ENCODE measurements at places on chromosomes 4 and X.

- no peak for DNase-seq
Observed at GRCh38 chr4:103853627-103854026, 133.8 kb upstream of the TACR3 start.

GRCh38 chr4:7485096-7485495 lies 50.4 kb upstream of the PSAPL1 start:
- DNase-seq: no peak

DNA sequence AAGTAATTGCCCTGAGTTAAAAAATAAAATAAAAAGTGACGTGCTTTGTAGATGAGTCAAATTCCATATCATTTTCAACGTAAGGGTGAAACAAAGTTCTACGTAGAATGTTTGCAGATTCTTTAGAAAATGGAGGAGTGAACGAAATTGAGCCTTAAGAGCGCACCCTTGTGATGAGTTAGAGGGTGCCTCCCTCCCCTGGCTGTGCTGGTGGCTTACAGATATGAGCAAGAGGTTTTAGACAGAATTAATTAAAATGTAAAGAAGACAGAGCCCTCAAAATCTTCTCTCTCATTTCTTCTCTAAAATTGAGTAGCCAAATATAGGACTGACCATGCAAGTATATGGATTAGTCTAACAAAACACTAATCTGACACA lies 30.2 kb upstream of the LGI2 start:
- DNase-seq: no peak

DNA sequence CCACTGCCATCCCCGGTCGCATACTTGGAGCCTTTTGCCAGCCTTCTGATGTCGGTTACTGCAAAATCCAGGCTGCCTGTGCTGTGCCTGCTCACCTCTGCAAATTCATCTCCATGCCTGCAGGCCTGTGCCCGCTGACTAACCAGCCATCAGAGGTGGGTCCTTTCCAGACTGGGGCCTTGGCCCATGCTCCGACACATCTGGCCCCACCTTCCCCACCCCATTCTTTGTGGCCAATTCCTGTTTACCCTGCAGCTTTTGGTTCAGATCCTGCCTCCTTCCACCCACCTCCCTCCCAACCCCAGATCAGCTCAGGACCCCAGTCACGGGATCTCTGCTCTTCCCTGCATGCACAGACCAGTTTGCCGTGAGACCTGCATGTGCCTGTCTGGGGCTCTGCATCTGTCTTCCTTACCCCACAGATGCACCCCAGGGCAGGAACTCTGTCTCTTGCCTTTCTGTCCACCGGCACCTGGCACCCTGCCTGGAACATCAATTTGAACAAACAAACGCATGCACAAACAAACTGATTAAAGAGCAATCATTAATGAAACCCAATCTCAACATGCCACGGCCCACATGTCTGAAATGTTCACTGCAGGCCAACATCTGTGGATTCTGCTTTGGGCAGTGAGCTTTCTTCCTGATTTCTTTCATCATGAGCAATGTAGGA lies 112.8 kb upstream of the PSAPL1 start:
- no peak for DNase-seq

DNA sequence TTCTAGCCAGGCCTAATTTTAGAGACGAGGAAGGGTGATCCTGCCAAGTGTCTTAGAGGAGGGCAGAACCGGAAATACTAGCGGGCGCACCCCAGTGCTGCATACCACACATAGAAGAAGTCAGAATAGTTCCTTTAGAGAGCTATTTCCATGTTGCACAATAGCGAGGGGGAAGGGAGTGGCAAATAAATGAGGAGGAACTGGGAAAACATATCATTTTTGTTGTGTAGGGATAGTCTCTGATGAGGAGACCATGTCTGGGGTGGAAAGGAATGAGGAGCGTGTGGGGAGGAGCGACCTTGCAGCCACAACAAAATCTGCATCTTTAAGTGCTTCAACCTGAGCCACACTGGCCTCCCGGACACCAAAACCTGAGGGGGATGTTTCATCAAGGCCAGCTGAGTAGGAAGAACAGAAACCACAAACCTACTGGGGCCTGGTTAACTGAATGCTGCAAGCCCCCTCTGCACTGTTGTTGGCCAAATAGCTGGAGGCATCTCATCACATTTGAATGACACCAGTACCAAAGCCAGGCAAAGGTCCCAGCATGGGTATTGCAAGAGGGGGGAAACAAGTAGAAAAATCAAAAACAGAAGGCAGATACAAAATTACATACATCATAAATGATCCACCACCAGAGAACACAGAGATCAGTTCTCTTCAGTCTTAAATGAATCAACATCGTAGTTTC lies 26.7 kb upstream of the C1QTNF7 start:
- no peak for DNase-seq

DNA sequence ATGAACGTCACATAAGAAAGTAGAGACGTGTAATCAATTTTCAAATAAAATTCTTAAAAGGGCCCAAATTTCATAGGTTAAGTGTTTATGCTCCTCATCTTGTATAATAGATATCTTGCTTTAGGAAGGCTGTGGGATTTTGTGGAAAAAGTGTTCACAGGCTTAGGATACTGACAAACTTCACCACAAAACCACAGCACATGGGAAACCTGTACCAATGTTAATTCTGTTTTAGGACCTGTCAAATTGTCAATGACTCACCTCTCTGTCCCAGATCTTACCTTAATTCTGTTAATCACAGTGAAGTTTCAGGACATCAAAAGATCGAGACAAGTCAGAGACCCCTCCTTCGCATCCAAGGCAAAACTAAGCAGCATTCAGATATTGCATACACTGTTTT lies 24.2 kb downstream of the FGFBP1 start:
- DNase-seq: no peak

GRCh38 chr4:81757691-81758090 lies 286.0 kb upstream of the RASGEF1B start:
- no peak for DNase-seq

- DNase-seq: no peak
Observed at GRCh38 chrX:47200385-47201150, 6.9 kb downstream of the UBA1 start.

GRCh38 chrX:108025954-108026600 lies 18.8 kb upstream of the VSIG1 start:
- DNase-seq: no peak

- DNase-seq: no peak
Observed at GRCh38 chrX:36581030-36581429, 427.1 kb upstream of the FAM47C start.

DNA sequence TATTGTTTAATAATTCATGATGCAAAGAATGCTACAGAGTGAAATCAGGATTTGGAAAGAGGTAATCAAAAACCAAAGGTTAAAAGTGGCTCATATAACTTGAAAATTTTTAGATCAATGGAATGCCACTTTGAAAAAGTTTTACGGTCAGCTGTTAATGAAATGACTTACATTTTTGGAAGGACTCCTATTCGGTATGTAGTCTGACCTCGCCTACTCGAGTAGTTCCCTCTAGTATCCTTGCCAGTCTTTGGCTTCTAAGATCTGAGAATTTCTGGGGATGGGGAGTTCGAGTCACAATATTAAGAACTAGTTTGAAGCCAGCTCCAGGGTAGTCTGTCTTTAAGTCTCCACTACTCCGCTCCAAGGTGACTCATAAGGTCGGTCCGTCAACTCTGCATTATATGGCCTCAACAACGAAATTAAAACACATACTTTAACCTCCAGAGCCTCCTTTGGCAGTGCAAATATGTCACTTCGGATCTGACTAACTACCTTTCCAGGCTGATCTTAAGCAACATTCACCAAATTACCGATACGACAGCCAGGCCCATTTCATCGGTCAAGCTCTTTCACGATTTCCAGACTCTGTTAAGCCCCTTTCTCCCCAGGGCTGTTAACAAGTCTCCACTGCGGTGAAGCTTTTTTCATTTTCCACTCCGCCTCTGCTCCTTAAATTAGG lies 733 bp upstream of the NAA15 start:
- DNase-seq: no peak

- DNase-seq: no peak
Observed at GRCh38 chrX:39421006-39421405, 619.7 kb downstream of the MID1IP1 start.

GRCh38 chr4:83704786-83705185 lies 168.9 kb downstream of the GPAT3 start:
- DNase-seq: no peak

- DNase-seq: no peak
Observed at GRCh38 chr4:103156106-103156505, 42.0 kb downstream of the CENPE start.

DNA sequence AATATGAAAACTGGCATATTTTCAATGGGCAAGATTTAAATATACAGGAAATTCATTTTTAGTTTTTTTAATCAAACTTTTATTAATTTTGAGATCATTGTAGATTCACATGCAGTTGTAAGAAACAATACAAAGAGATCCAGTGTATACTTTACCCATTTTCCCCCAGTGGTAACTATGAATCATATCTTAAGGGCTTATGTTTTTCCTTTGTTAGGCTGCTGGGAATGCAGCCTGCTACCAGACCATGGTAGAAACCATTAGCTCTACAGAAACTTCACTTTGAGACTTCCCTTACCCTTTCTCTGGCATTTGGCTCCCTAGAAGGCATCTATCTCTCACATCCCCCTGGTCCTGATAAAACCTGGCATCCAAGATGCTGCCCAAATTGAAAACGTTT lies 147.6 kb upstream of the EOLA2 start:
- no peak for DNase-seq

DNA sequence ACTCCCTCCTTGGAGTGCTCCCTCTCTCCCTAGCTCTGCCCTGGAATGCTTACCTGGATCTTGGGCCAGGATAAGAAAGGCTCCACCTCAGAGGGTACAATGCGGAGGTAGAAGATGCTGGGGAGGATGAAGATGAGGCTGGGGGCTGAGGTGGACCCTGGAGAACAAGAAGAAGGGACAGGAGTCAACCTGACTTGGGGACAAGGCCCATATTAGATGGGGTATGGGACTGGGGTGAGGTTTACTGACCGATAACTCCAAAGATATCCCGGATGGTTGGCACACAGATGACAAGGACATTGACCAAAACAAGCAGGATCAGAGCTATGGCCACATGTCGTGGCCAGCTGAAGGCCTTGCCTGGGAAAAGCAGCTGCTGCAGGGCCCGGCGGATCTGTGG lies 10.6 kb downstream of the SLC38A5 start:
- DNase-seq: no peak

- DNase-seq: no peak
Observed at GRCh38 chrX:151702741-151703340, 7.6 kb downstream of the PRRG3 start.

DNA sequence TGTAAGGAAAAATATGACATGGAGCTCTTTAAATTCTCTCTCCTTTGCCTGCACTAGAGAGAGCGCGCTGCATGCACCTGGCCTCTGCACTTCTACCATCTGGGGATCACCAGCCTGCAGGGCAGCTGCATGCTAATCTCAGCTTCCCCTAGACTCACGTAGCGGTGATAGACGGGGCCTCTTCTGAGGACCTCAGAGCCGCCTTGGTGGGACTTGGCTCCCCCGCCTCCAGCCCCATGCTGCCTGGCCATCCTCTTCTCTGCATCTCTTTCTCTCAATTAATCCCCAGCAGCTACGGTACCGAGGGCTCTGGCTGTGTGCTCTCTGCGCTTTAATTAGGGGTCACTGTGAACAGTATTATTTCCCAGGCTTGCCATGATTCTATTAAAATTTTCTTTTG lies 52.8 kb upstream of the PSAPL1 start:
- no peak for DNase-seq

- no peak for DNase-seq
Observed at GRCh38 chrX:123477673-123478072, 255.2 kb downstream of the THOC2 start.

DNA sequence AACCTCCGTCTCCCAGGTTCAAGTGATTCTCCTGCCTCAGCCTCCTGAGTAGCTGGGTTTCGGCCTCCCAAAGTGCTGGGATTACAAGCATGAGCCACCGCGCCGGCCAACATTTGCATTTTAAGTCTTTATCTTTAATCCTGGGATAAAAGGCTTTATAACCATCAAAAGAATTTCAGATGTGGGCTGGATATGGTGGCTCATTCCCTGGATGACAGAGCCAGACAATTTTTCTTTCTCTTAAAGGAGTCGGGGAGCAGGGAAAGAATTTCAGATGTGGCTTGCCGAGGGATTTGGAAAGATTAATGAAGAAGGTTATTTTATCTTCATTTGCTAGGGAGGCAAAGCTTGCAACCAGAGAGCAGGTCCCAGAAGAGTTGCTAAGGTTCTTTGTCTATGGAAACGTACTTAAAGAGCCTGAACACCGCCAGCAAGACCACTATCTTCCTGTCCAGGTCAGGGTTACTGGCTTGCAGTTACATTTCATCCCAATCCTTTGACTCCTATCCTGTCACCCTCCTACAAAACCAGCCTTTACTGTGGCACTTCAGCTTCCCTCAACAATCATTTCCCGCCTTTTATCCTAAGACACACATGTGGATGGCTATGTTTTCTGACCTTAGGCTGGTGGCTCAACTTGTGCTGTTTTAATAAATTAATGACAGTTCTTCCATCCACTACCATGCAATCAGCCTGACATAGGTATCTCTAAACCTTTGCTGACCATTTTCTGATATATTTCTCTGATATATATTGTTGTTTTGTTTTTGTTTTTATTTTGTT lies 3.9 kb upstream of the KLHL8 start:
- DNase-seq: no peak

- DNase-seq: no peak
Observed at GRCh38 chr4:79338148-79338547, 12.3 kb upstream of the NAA11 start.

- DNase-seq: no peak
Observed at GRCh38 chrX:26100421-26100920, 37.7 kb upstream of the MAGEB18 start.

GRCh38 chrX:133570549-133570948 lies 155.3 kb upstream of the GPC4 start:
- DNase-seq: no peak

- no peak for DNase-seq
Observed at GRCh38 chr4:54228056-54228527, 1.0 kb upstream of the PDGFRA start.

- DNase-seq: no peak
Observed at GRCh38 chr4:49018718-49019295, 32.7 kb downstream of the CWH43 start.

DNA sequence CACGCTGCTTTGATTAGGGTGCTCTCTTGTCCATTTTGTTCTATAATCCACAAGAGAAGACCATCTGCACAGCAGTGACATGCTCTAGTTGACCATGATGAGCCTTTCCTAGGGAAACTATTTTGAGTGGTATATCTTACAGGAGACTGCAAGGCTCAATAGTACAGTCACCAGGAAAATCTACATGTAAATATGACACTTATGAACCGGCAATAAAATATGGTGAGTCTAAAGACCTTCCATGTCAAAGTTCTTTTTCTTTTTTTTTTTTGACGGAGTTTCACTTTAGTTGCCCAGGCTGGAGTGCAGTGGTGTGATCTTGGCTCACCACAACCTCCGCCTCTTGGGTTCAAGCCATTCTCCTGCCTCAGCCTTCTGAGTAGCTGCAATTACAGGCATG lies 103.7 kb downstream of the MGST2 start:
- no peak for DNase-seq

DNA sequence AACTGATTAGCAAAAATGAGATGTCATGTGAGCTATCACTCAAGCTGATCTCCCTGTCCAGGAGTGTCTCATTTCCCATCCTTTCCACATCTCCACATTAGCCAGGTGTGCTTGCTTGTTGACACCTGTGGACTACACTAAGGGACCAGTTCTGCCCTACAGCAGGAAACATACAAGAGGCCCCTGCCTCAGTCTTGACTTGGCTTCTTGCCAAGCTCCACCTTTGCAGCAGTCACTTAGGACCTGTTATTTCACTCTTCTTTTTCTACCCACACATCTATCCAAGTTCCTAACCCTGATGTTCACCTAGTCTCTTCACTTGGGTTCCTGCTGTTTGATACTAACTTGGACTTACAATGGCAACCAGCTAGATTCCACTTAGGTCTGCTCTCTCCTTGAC lies 13.2 kb downstream of the FRMD7 start:
- DNase-seq: no peak

- no peak for DNase-seq
Observed at GRCh38 chr4:15382669-15383273, 45.1 kb upstream of the C1QTNF7 start.

Data from cortex of kidney (tissue), 1 donor.